NCI-H748 treated with DMSO at 0.1 percent for 48 hours (cell line): ENCODE measurements at places on chromosomes 3 and 15.

- no peak for DNase-seq
Observed at GRCh38 chr3:182469086-182469485, 324.2 kb upstream of the ATP11B start.

GRCh38 chr3:177835008-177835407 lies 637.7 kb upstream of the TBL1XR1 start:
- no peak for DNase-seq

DNA sequence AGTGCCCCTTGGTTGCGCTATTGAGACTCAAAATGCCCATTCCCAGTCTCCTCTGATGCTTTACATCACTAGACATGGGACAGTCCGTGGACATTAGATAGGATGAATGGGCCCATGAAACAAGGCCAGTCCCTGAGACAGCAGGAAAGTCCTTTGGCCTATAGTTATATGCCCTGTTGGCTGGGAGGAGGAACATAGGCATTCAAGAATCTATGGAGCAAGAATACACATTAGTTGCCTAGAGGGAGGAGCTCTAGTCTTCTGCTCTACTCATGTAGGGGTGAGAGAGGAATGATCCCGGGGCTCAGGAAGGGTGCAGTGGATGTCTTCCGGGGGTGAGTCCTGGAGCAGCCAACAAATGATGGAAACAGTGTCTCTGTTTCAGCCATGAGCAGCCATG lies 58.0 kb upstream of the LRTM1 start:
- DNase-seq, result no peak

DNA sequence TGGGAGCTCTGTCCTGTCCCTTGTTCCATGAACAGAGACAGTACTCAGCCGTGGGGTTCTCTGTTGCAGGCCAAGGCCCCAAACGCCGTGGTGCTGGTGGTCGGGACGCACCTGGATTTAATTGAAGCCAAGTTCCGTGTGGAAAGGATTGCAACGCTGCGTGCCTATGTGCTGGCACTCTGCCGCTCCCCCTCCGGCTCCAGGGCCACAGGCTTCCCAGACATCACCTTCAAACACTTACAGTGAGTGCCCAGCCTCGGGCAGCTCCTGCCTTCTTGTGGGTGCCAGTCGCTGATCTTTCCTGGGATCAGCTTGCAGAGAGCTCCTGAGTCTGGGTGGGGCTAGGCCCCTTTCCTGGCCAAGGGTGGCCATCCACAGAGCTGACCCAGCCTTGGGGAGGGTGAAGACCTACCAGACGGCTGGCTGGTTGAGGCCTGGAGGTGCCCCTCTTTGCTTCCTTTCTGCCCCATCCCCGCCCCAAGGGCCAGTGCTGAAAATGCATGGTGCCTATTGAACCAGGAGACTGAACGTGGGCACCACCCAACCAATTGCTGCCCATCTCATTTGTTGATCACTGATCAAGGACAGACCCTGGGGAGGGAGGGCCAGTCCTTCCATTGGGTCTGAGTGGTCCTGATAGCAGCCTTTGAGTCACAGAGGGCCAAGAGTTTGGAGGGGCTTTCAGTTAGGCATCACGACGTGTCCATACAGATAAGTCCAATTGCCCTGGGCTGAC lies 106.9 kb downstream of the LRRK1 start:
- DNase-seq, result no peak

DNA sequence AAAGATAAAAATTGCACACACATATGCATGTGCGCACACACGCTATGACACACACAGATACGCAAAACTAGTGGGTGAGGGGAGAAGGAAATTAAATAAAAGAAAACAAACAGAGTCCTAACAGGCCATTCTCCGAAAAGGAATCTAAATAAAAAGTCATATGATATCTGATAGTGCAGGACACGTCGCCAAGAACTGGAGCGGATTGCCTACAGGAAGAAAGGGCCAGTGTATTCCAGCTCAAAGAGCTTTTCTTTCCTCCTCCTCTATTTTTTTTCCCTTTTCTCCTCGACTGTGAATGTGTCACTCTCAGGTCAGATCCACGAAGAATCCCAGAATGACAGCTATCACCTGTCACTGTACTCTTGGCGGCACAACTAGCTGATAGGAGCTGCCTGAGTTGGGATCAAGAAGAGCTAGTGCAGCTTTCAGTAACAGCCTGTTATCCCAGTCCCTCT lies 157.8 kb downstream of the TIGIT start:
- peak; percentile 2 for DNase-seq

GRCh38 chr15:33971811-33972210 lies 3.5 kb downstream of the CHRM5 start:
- no peak for DNase-seq

GRCh38 chr15:89378296-89379151 lies 43.9 kb upstream of the POLG start:
- no peak for DNase-seq

DNA sequence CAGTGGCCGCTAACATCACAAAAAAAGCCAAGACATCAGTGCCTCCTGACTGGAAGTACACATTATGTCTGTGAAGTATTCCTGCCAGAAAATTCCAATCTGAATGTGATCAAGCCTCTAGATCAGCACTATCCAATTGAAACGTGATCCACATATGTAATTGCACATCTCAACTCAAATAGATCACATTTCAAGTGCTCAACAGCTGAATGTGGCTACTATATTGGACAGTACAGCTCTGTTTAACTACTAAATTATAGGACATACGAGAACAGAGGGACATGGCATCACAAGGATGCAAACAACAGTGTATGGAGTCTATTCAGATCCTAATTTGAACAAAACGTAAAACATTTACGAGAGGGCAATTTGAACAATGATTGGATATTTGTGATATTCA lies 542 bp upstream of the UBAP1L start:
- DNase-seq, result peak; percentile 93

DNA sequence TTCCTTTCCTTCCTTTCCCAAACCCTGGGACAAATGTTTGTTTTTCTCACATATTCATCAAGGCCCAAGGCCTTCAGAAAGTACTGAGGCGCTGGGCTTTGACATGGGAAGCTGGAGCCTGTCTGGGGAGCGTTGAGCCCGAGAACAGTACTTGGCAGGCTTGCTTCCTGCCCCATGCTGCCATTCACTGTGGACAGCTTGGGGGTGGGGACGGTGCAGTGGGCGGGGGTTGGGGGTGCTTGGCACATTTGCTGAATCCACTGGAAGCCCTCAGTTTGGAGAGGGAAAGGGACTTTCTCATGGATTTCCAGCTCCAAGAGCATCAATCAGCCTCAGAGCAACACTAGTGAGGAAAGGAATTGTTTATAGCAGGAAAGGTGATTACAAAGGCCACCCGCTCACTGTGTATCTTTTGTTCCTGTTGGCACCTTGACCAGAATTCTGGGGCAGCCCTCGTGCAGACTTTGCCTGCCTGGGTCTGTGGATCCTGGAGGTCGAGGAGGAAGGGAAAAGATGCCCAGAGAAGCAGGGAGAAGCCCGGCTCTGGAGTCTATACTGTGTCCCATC lies 199.8 kb upstream of the RGMA start:
- no peak for DNase-seq

- no peak for DNase-seq
Observed at GRCh38 chr3:189833996-189834395, 202.8 kb downstream of the TP63 start.

GRCh38 chr15:50108461-50108860 lies 10.6 kb downstream of the ATP8B4 start:
- no peak for DNase-seq
